ENCODE measurements at places on chromosomes 11 and 22. TPM values are rescaled to one million over a fixed set of nuclear protein-coding genes. Genes with fewer than 3 reads are reported as not detected.

DNA sequence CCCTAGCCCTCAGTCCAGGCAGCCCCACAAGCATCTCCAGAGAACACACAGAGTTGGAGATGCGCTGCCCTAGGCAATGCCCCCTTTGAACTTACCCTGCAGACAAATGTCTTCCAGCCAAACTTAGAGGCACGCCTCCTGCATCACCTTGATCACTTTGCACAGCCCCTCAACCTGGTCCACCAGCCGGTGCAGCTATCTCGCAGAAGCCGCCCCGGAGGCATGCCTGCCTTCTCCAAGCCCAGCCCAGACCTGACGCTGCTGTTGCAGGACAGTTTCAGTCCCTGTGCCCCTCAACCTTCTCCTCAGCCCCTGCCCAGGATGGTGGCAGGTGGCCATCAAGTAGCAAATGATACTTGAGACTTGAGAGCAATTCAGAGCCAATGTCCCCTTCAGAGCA lies 16.7 kb upstream of the POU2AF1 start:
- no peak for DNase-seq

DNA sequence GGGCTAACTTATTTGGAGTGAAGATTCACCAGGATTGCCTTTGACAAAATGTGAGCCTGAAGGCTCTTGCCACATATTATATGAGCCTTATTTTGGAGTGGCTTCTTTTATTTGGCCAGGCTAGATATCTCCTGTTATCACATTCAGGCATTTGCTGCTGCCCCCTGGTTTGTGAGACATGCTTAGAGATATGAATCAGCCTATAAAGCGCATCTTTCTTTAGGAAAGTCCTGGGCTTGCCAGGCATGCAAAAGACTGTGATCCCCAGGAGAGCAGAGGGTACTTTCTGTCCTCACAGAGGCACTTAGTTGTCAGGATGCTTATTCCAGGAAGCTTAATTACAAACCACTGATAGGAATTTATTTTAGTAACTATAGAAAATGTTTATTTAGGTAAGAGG lies 333.3 kb downstream of the FAT3 start:
- peak; percentile 8 for DNase-seq

GRCh38 chr11:34928268-34928959 lies 12.0 kb downstream of the PDHX start:
- DNase-seq = no peak

DNA sequence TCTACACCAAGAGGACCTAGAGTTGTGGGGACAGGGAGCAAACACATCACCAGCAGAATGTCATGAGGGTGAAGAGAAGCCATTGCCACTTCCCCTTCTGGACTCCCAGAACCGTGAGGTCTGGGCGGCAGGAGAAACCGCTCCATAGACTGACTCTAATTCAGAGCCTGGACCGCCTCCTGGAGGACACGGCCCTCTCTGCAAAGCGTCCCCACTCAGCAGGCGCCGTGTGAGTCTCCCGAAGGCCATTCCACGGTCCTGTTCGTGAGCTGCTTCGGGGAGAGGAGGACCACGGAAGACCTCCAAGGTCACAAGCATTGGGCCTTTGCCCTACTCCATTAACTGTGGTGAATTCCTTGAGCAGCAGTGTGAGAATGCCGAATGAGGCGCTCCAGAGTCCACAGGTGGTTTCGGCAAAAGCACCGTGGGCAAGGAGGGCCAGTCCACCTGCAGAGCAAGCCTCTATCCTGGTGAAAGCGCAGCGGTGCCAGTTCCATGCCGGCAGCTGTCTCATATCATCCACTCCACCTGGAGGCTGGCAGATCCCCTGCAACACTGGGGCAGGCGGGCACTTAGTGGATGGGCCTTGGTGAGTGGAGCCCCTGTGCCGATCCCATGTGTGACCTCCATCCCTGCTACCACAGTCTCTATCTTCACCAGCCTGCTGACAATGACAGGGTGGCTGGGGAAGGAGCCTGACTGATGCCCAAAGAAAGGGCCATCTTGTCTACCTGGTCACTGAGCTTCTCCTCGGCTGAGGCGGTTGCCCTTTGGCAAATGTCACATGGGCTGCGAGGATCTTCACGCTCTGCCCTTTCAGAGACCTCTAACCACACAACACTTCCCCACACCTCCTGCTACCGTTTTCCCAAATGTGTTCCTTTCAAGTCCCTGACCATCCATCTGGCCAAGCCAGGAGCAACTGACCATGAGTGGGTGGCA lies 7.5 kb downstream of the C11orf21 start:
- DNase-seq = no peak

DNA sequence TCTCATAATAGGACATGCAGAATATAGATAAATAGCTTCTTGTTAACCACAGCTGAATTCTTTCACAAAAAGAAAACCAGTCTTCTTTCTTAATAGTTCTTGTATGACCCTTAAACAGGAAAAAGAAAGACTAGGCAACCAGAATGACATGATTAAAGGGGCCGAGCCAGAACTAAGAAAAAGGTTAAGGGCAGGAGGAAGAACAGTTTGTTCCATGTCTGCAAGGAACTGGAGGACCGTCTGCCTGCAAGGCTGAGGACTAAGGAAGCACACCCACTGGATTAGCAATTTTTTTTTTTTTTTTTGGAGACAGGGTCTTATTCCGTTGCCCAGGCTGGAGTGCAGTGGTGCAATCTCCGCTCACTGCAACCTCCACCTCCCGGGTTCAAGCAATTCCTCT lies 26.0 kb upstream of the TMPRSS5 start:
- no peak for DNase-seq

GRCh38 chr22:50209893-50210292 lies 9.1 kb downstream of the SELENOO start:
- peak; percentile 68 for DNase-seq

DNA sequence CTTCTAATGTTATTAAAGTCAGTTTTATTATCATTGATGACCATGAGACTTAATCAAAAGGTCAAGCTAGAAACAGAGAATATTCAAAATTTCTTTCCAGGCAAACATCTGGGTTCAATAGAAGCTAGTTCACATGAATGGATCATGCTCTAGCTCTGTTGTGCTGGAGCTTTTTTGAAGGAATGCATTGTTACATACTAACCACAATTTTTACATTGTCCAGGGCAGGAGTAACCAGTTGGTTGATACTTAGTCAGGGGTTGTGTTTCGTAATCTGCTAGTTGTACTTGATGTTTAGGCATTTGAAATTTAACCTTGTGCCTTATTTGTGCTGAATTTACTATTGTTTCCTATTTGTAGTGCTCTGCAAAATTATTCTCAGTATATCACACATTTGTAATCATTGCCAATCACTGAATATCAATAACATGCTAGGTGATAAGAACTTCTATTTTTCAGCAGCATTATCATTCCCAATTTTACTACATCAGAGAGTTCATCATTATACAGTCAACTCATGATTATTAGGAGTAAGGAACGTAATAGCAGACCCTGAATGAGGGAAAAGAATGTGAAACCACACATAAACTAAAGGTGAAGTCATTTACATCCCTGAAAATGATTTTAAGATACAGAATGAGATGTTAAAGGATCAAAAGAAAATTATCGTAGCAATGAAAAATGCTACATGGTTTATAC lies 23.2 kb downstream of the NF2 start:
- peak; percentile 49 for DNase-seq

DNA sequence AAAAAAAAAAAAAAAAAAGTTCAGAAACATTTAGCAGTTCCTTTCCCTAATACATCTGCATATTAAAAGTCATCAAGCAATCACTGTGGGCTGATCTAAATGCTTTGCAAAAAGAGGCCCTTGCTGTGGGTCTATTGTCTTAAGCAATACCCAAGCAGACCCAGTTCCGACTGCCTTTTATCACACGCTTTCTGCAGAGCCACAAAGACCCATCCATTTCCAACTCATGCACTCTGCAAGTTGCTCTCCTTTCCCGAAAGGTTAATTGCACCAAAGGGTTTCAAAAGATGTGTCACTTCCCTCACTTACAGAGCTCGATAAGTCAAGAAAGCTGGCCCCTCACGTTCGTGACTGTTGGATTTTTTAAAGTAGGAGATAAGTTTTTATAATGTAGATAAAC lies 138.9 kb downstream of the MPPED1 start:
- no peak for DNase-seq

- no peak for DNase-seq
Observed at GRCh38 chr11:118073554-118073953, 3.3 kb upstream of the TMPRSS4 start.

- no peak for DNase-seq
Observed at GRCh38 chr11:133621611-133622010, 89.3 kb upstream of the OPCML start.

DNA sequence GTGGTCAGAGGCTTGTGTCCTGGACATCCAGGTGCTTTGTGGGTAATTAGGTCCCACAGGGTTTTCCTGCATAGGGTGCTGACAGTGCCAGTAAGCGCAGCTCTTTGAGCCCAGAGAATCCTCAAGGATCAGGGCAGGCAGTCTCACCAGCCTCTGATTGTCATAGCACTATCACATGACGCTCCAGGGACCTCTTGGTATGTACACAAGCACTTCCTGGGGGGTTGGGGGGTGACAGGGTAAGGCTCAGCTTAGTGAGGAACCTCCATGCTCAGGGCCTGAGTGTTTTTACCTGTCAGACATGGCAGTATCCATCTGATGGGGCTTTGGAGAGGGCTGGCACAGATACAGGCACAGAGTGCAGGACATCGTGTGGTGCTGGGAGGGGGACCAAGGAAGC lies 27.9 kb upstream of the SUSD2 start:
- no peak for DNase-seq

DNA sequence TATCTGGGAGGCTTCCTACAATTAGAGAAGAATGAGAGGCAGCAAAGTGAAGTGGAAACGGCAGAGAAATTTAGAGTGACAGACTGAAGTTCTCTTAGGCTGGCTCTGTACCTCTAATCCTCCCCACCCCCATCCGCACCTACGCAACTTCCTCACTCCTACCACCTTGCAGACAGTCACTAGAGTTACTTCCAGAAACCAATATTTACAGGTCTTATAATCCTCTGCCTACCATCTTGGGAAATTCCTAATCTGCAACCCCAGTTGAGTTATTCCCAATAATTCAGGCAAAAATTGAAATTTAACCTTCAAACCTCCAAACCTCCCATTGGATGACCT lies 71.7 kb downstream of the PAK1 start:
- no peak for DNase-seq

GRCh38 chr11:29527391-29527936 lies 489.4 kb downstream of the KCNA4 start:
- DNase-seq = peak; percentile 6

- DNase-seq = peak; percentile 46
Observed at GRCh38 chr11:107691000-107691750, 20.7 kb downstream of the SLN start.

DNA sequence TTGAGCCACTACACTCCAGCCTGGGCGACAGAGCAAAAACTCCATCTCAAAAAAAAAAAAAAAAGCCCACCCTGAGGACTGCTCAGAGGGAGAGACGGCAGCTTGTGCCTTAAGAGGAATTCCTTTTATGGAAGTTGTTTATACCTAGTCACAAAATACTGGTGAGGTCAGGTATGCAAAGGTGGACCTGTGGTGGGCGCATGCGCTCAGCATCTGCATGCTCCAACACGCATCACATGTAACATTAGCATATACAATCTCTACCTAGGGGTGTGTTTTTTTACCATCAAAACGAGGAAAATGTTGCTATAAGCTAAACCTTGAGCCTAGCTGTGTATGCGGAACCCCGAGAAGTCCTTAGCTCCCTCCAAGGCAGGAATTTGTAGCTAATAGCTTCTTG lies 6.8 kb upstream of the SART1 start:
- no peak for DNase-seq

DNA sequence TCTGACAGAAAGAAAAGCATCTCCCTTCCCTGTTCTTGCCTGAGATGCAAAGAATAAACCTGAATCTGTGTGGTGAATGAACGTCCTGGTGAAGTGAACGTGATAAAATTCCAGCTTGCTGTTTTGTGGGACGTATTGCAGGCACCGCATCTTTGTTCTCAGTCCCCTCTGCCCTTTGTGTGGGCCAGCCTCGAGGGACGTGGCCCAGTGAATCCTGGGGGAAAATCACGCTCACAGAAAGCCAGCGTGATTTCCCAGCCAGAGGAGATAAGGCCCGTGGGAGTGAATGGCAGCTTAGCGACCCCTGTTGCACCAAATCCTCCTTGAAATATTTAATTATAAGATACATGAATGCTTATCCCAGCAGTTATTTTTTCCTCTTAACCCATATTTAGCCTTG lies 129.1 kb downstream of the COMMD9 start:
- no peak for DNase-seq

GRCh38 chr22:40120848-40121247 lies 56.9 kb upstream of the TNRC6B start:
- no peak for DNase-seq

DNA sequence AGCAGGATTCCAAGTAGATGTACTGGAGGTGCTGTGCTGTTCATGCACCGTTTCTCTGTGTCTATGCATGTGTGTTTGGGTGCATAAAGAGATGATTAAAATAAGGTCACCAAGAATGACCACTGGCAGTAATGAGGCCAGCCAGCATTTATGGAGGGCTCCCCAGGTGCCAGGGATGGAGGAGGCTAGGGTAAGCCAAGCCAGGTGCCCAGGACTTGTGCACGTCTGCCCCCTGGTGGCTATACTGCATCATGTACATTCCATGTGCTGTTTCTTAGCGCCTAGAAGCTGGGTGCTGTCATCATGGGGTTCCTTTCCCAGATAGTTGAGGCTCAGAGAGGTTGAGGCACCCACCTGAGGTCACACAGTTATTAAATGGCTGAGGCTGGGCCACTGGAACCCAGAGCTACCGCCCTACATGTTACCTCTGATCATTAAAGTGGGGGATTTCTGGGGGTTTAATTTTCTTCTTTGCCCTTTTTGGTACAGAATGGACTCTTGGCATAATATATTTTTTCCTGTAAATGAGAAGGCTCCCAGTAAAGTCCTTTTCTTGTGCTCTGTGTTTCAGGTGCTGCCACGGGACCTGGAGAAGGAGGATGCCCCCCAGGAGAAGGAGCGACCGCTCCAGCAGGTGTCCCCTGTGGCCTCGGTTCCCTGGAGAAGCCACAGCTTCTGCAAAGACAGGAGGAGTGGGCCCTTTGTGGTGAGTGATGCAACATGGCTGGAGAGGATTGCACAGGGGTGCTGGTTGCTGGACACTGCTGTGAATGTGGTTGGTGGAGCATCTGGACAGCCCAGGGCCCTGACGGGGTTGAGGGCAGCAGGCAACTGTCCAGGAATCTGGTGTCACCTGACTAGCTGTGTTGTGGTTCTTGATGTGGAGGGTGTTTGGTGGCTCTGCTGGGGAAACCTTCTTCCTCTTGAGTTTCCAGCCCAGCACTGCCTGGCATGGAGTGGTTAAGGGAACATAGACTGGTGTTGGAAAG lies 96.4 kb downstream of the KIAA1671 start:
- DNase-seq = peak; percentile 68

DNA sequence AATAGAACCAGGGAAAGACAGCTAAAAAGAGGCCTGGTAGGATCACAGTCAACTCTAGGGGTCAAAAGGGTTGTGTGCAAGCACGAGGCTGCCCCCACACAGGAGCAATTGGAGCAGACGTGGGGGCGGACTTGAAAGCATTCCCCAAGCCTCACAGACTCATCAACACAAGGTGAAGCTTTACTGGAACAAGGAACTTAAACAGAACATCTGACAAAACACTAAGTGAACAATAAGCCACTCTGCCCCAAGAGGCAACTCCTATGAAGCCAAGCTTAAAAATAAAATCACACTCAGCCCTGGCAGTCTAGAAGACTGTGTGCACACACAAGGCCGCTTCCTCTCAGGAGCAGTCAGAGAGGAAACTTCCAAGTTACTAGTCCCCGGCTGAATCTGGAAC lies 32.2 kb upstream of the TEAD1 start:
- peak; percentile 15 for DNase-seq

The PGA5 gene
- total RNA-seq = not detected

The TNNT3 gene
- not detected for total RNA-seq

The LRRC4C gene
- total RNA-seq = not detected

The PIWIL4 gene
- total RNA-seq = 1.2 TPM

The HEPHL1 gene
- not detected for total RNA-seq

The KRTAP5-9 gene
- not detected for total RNA-seq

The APOA5 gene
- not detected for total RNA-seq

The KCNJ1 gene
- total RNA-seq = not detected

The NPAS4 gene
- total RNA-seq = 0.11 TPM
